NCI-H2107 (cell line): ENCODE measurements at places on chromosomes 2 and 18.

DNA sequence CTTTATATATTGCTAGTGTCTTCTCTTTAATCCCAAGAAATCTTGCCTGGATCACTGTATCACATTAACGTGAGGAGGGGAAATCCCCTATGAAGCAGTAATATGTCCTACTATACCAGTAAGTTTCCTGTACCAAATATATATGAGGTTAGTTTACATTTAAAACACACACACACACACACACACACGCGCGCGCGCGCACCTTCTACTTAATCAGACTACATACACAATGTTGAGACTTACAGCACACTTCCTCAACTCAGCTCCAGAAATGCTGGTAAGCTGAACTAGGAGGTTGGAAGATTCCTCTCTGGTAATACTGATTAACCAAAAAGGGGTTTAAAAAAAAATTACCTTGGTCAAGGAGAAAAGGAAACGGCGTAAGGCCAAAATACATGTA is 49.3 kb downstream of the USP34 start:
- DNase-seq, result no peak

- no peak for DNase-seq
Measured at GRCh38 chr2:70626254-70626990, 72.8 kb upstream of the TGFA start.

- DNase-seq, result no peak
Measured at GRCh38 chr2:70720124-70720523, 47.9 kb downstream of the ADD2 start.

DNA sequence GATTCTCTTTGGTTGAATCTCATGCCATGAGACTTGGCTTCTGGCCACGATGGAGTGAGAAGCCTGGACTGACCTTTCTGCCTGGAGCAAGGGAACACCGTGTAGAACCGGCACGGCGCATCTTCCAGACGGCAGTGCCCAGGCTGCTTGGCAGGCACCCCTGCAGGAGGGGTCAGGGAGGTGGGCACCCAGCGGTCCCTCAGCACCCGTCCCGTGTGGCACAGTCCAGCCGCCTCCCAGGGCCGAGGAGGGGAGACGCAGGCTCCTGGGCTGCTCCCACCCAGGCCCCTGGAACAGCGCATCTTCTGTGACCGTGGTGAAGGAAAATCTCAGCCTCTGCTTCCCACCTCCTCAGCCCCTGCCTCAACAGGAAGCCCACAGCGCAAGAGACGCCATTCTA is 95.7 kb downstream of the CMPK2 start:
- no peak for DNase-seq

DNA sequence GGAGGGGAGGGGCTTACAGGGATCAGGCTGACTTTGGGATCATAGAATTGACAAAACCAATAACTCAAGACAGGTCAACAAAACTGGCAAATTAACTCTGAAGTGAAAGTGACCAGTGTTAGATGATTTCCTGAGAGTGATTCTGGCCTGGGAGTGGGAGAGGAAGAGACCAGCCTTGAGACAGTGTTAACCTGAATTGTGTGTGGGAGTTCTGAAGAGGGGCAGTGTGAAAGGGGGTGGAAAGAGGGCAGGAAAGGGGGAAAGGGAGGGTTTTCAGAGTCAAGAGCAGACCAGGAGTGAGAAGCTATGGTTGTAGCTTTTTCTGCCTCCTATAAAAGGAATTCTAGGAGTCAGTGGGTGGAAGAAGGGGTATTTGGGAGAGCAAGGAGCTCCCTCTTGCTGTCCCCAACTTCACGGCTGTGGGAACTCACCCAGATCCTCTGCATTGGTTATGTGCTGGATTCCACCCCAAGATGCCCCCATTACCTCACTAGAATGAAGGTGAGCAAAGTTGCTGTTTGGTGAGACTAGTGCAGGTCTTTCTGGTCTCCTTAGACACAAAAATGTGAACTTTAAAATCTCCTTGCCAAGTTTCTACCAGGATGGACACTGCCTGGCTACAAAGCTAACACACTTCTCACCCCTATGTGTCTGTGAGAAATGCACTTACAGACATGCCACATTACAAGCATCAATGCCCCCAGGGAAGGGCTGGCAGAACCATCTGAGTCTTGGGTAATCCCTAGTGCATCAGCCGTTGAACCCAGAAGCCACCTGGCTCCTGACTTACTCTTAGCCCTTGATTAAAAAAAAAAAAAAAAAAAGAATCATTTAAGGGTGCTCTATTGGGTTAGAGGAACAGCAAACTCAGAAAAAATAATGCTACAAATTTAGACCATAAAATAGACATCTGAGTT is 61.6 kb downstream of the BMP10 start:
- DNase-seq, result no peak

GRCh38 chr2:79437433-79438267 is 75.2 kb upstream of the CTNNA2 start:
- no peak for DNase-seq

DNA sequence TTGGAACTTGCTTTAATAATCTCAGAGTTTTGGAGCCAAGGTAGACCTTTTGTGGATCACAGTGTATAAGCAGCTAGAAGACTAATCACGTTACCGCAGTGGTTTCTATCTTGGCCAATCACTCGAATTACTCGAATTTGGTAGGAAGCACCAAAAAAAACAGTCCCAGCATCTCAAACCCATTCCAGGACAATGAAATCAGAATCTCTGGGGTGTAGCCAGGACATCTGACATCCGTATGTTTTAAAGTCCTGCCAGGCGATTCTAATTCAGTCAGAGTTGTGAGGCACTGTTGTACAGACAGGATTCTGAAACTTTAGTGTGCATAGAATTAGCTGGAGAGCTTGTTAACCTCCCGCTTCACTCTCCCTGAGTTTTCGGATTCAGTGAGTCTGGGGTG is 30.8 kb downstream of the GRHL1 start:
- no peak for DNase-seq

DNA sequence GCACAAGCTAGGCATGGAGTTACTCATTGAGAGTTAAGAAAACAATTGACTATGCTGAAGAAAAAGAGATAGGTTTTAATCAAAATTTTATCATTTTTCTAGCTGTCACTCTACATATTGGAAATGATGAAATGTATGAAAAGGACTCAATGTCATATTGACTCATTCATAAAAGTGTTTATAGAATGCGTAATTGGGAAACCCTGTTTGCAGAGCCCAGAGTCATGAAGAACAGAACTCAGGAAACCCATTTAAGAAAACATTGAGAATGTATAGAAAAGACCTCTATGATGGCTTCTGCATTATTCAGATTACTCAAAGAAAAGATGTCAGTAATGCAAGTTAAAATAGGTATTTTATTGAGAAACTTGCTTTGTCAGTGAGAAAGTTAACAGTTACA is 36.4 kb downstream of the SCRN3 start:
- no peak for DNase-seq

DNA sequence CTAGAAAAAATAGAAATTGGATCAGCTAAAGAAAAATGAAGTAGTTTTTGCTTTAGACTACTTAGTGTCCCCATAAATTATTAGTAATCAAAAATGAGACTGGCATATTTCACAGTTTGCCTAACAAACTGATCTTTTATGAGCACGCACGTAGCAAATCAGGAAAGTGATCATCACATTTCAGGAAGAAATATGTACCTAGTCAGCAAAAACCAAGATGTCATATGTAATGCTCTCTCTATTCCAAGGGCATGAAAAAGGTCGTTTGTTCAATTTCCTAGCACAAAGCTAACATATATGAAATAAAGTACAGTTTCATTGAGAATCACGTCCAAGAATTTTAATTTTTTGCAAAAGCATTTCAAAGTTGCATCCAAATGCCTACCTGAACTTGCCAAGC is 600.4 kb upstream of the CHAC2 start:
- no peak for DNase-seq

DNA sequence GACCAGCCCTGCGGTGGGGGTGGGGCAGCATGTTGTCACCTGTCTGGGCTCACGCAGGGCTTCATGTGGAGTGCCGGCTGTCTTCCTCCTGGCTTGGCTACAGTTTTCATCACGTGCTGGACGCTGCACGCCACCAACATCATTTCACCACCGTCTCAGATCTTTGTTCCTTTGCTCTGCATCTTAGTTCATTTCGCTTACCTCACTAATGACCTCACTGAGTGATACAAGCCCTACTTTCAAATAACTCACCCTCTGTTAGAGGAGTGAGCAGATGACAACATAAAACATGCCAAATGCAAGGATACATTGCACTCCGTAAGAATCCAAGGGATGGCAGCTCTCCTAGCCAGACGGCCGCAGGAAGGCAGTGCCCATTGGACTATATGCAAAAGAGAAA is 527.5 kb downstream of the GALR1 start:
- DNase-seq, result no peak

DNA sequence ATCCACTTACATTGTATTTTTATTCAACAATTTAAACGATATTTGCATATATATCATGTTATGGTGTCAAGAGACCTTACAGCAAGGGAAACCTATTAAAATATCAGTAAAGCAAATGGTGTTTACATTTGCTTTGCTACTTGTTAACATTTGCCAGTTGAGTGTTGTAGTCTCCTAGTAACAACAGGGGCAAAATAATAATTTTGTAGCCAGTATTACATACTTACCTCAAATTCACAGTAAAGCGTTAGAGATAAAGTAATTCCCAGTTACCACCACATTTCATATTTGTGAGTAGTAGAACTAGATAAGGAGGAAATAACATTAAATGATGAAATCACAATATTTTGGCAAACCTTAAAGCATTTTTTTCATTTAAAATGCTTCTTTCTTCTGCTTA is 71.3 kb downstream of the FASTKD2 start:
- DNase-seq, result no peak

DNA sequence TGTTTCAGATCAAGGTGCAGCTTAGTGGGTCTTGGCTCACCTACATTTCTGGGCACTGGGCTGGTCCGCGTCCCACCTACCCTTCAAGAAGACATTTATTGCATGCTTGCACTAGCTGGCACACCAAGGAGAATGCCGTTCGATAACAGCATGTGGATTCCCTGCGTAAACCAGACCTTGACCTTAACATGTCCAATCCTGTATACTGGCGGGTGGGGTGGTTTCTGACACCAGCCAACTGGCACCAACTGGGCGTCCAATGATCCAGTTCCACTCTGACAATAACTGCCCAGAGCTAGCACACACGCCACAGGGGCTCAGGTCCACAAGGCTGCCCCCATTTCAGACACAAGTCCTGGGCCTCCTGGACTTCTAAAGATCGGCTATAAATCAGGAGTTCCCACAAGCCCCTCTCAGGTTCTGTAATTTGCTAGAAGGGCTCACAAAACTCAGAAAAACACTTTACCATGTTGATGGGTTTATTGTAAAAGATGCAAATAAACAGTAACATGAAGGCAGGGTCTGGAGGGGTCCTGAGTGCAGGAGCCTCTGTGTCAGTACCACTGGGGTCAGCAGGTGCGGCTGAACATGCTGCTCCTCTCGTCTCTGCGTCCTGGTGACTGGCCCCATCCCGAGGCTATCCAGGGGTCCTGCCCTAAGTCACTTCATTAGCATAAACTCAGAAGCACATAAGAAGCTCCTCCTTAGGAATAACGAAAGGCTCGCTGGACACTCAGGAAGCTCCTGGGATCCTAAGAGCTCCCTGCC is 161.8 kb downstream of the HDAC4 start:
- DNase-seq, result no peak

DNA sequence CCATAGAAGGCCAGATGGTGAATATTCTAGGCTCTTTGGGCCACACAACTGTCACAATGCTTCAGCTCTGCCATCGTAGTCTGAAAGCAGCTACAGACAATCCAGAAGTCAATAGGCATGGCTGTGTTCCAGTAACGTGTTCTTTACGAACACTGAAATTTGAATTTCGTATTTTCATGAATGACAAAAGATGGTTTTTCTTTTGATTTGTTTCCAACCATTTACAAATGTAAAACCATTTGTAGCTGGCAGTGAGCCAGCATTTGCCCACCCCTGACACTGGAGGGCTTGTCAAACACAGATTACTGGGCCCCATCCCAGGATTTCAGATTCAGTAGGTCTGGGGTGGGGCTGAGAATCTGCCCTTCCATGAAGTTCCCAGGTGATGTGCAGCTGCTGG is 83.0 kb upstream of the ATG16L1 start:
- DNase-seq, result no peak

DNA sequence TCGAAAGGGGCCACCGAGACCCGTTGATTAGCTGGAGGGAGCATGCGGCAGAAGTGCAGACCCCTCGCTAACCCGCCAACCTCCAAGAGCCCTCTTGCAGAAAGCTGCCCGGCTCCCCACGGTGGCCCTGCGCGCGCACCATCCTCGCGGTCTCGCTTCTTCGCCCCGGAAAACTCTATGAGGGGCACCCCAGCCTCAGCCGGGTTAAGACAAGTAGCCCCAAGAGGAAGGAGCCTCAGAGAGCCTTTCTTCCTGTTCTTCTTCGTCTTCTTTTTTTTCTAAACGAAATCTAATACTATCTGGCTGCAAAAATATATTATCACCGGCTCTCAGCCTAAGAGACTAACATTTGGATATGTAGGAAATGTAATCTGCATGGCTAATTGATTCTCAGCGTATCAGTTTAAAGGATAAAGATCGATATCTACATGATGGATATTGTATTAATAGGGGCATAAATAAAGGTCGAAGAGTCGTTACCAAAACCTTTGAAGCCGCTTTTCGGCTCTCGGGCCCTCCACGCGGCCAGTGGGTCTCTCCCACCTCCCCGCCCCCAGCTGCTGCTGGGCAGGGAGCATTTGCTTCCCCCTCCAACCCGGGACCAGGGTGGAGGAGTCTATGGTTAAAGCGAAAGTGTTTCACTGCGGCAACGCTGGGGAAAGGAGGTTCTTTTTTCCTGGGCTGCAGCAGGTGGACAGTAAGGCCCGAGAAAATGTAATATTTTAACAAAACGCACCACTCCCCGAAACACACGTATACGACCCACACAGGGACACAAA is 6.1 kb upstream of the PAX3 start:
- no peak for DNase-seq

GRCh38 chr18:78522507-78522906 is 457.1 kb upstream of the SALL3 start:
- DNase-seq, result no peak

- DNase-seq, result peak; percentile 11
Measured at GRCh38 chr2:190216829-190217228, 102.8 kb downstream of the HIBCH start.

DNA sequence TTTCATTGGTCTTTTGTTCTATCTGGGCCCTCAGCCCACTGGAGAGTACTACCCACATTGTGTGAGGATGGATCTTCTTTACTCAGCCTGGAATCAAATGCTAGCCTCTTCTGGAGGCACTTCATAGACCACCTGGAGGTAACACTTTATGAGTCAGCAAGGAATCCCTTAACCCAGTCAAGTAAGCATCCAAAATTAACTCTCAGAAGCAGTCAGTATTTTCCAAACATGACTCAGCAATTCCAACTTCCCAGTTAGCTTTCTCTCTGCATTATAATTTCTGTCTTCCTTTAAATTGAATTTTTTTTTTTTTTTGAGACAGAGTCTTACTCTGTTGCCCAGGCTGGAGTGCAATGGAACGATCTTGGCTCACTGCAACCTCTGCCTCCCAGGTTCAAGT is 142.7 kb downstream of the ACKR3 start:
- no peak for DNase-seq
